ENCODE measurements at places on chromosomes 12 and 14.

DNA sequence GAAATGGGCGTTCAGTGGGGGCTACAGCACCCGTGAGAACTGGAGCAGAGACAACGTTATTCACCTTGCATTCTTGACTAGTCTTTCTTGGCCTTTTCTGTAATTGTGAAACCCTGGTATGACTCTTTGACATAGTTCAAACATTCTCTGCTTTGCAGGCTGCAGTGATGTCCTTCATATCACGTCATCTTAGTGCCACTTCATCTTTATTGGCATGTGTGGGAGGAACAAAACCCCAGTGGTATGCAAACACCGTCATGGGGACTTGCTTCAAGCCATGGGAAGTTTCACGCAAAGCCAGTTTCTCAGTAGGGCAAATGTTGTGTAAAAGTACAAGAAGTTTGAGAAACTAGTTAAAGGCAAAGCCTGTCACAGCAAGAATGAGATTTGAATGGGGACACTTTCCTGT lies 20.2 kb upstream of the DUSP16 start:
- no peak for DNase-seq

DNA sequence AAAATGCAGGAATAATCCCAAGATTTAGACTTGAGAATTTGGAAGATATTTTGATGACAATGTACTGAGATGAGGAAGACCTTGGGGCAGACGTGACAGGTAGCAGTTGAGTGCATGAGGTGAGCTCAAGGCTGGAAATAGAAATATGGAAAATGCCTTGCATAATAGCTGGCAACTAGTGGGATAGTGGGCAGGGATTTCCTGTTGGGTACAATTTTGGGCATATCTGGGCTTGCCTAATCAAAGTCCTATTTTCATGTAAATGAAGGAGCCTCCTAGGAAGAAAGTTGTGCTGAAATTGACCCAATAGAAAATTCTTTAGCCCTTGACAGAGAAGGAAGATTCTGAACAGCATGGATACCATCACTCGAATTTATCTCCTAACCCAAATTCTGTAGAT lies 6.4 kb upstream of the GLIPR1 start:
- DNase-seq = no peak

DNA sequence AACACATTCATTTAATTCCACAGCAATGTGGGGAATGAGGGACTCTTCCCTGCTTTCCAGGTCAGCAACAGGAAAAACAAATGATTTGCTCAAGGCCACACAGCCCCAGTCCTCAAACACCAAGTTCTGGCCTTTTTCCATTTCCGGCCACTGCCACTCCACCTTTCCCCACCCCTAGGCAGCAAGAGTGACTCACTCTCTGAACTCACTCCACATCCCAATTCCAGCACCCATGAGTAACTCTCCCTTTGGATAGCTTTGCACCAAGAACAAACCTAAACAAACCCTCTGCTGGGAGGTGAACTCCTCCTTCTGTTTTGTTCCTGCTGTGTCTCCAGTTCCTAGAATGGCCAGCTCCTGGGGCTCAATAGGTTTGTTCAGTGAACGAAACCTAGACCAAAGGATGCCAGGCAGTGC lies 30.4 kb upstream of the PLEKHG6 start:
- DNase-seq = no peak

- DNase-seq = no peak
Measured at GRCh38 chr12:88242571-88242925, 100.4 kb downstream of the TMTC3 start.

- DNase-seq = no peak
Measured at GRCh38 chr12:124678421-124678893, 111.0 kb upstream of the NCOR2 start.

DNA sequence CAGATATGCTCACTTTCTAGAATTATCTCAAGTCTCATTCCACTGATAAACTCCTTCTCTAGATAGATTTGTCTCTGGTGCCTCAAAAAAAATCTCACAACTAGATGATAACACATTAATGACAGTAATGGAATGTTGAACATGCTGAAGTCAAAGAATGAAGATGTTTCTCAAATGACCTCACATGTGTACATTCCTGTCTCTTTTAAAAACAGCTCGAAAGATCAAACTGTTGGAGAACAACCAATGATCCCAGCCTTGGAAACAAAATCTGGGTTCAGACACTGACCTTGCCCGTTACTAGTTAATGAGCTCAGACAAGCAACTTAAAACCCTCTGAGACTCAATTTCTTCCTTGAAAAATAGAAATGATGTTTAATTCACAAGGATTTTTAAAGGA lies 44.7 kb upstream of the KCNJ8 start:
- no peak for DNase-seq

DNA sequence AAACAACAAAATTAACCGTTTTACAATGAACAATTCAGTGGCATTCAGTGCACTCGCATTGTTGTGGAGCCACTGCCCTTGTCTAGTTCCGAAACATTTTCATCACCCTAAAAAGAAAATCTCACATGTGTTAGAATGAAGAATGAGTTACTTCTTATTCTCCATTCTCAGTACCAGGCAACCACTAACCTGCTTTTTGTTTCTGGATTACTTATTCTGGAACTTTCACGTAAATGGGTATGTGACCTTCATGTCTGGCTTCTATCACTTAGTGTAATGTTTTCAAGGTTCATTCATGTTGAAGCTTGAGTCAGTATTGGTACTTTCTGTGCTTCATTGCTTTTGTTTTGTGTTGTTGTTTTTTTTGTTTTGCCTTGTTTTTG lies 15.6 kb downstream of the RCOR1 start:
- DNase-seq = no peak

DNA sequence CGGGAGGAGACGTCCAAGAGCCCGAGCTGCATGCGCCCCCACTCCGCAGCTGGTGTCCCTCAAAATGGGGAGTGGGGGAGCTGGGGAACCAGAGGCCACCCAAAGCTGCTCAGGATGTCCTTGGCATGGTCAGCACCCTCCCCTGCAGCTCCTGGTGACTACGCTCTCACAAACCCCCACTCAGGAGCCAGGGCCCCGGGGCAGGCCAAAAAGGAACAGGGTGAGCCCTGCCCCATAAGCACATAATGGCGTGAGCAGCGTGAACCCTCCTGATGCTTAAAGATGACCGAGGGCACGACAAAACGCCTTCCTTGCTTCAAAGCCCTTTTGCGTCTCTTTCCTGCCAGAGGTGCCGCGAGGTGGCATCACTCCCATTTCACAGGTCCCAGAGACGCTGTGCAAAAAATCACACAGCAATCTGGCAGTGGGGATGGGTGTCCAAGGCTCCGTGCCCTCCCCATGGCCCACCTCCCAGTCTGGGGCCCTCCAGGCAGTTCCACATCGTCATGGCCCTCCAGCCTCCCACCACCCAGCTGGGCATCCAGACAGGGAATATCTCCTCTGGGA lies 13.5 kb downstream of the NCOR2 start:
- no peak for DNase-seq

DNA sequence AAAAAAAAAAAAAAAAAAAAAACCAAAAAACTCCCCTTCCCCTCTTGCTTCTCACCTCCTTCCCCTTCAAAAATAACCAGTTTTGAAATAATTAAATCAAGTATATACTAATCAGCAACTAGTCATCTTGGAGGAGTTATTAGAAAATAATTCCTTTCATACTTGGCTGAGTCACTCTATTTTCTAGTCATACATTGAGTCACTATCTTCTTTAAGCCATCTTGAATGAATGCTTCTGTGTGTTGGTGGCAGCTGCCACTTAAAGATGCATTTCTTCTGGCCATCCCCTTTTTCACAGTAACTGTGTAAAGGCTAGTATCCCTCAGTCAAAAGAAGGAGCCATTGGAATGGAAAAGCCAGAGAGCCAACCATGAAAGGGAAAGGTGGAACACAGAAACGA lies 84.2 kb upstream of the TMEM263 start:
- DNase-seq = no peak

DNA sequence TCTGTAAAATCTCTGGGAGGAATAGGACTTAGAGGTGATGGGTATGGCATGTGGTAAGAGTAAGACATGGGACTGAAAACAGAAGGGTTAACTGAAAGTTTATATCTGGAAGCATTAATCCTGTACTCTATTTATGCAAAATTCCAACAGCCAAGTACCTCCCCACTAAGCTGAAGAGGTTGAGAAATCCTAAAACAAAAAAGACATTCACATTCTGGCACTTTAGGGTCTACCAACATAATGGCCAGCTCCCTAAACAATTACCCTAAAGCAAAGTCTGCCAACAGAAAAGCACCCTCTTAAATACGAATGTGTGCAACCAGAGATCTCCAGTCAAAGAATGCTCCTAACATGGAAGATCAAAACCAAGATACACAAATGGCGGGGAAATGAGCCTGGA lies 87.4 kb downstream of the GTF2A1 start:
- DNase-seq = no peak

- no peak for DNase-seq
Measured at GRCh38 chr12:25840678-25841465, 117.6 kb upstream of the RASSF8 start.

GRCh38 chr14:88188745-88189416 lies 134.2 kb downstream of the KCNK10 start:
- no peak for DNase-seq

DNA sequence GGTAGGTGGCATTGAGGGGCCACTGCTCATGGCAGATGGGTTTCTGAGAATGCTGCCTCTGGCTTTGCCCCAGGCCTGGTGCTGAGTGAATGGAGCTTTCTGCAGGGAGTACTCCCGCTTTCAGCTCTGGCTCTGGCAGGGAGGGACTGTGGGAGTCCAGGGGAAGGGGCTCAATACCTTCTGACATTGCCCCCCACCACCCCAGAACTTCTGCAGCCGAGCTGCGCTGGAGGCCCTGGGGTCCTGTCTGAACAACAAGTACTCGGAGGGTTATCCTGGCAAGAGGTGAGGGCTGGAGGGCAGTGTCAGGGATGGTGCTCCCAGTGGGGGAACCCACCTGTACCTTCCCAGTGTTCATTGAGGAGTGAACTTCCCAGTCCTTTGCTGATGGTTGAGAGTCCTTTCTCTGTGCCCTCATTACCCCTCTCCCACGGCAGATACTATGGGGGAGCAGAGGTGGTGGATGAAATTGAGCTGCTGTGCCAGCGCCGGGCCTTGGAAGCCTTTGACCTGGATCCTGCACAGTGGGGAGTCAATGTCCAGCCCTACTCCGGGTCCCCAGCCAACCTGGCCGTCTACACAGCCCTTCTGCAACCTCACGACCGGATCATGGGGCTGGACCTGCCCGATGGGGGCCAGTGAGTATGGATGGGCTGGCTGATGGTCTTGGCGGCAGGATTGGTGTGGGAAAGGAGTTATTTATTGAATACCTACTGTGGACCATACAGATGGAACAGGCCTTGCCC lies 1.9 kb downstream of the SHMT2 start:
- DNase-seq = no peak

Measured in stimulated activated CD8-positive, alpha-beta memory T cell treated with anti-CD3 and anti-CD28 coated beads, Interleukin-7, amount 100 ng/mL, for 24 hours (primary cell).